ENCODE measurements at places on chromosomes 1 and 21.
A peak's percentile ranks its signal among the peaks of the same experiment; 100 is the strongest.

DNA sequence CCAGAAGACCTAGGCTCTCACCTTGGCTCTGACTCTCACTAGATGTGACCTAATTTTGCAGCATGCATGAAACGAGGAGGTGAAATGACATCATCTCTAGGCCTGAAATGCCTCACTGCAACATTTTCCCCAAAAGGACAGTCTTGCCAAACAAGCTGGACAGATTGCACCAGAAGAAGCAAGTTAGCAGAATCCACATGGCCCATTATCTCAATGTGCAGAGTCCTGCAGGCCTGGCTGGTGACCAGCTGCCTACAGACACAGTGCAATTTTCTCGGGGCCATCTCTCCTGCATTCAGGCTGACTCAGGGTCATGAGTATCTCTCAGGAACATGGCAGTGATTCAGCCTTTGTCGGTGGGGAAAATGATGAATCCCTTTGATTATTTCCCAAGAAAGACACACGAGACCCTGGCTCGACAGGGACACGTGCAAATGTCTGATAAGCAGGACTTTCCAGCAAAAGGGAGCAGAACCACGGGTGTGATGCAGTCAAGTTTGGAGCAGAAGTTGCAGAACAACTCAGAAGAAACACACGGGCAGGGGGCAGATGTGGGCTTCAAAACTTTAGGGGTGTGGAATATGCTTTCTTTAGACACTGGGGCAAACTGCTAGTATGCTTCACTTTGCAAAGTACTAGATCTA is 38.7 kb downstream of the TRIM67 start:
- DNase-seq: no peak

GRCh38 chr21:44443891-44444285 is 11.4 kb upstream of the LRRC3 start:
- no peak for DNase-seq

- DNase-seq: peak; percentile 72
Measured at GRCh38 chr1:26161415-26162219, 2.7 kb downstream of the FAM110D start.

GRCh38 chr1:57142169-57142568 is 176.4 kb upstream of the C8B start:
- DNase-seq: no peak

DNA sequence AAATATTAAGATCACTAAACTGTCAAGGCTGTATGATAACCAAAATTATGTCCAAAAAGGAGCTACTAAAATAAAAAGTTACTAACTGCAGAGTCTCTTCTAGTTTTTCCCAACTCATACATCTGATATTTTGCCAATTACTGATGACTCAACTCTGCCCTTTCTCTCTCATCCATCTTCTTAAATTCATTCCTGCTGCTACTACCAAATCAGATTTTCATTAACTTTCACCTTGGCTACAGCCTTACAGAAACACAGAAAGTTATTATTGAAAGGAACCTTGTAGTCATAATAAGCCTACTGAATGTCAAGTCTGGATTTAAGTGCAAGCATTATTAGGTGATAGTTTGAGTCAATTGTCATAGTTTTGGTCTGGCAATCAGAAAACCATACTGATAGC is 273.1 kb downstream of the DPYD start:
- no peak for DNase-seq

DNA sequence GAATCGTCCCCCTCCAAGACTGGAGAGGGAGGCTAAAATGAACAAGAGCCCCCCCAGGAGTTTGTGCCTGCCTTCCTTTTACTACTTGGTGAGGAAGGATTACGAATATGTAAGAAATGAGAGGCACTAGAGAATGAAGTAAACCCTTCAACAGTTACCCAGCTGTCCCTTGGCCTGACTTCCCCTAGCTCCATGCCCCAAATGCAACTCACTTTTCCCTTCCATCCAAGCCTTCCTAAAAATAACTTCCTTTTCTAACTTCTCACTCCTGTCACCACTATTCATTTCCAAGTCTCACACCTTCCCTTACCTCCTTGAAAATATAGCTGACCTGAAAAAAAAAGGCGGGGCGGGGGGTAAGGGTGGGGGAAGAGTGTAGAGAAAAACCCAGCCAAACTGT is 96.6 kb upstream of the HNRNPU start:
- DNase-seq: no peak

DNA sequence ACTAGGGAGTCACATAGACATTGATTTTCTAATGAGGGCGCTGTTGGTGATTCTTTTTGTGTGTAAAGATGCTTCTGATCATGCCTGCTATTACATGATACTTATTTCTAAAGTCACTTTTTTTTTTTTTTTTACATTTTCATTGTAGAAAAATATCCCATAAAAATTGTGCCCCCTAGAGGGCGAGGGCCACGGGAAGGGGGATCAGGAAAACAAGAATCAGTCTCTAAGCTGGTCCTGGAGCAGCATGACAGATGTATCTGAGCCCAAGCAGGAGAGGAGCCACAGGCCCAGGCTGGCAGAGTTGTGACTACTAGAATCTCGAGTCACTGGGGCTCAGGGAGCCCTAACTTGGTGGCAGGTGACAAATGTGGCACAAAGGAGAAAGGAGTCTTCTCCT is 28.1 kb downstream of the ZSCAN20 start:
- no peak for DNase-seq

GRCh38 chr1:19480282-19480681 is 5.1 kb downstream of the CAPZB start:
- no peak for DNase-seq

- DNase-seq: peak; percentile 25
Measured at GRCh38 chr1:28971980-28972771, 57.8 kb downstream of the EPB41 start.

DNA sequence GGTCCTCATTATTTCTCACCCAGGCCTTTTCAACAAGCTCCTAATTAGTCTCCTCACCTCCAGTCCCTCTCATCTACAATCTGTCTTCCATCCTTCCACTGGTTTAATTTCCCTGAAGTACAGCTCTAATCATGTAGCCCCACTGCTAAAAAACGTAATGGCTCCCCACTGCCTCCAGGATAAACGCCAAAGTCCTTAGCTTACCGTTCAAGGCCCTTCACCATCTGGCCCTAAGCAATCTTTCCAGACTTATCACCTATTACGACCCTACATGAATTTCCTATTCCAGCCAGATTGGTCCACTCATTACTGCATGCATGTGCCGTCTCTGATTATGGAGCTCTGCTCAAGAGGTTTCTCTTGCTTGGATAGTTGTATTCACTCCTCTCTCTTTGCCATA is 83.1 kb upstream of the DAB1 start:
- no peak for DNase-seq

- DNase-seq: no peak
Measured at GRCh38 chr1:64173336-64173940, 30.0 kb upstream of the UBE2U start.

DNA sequence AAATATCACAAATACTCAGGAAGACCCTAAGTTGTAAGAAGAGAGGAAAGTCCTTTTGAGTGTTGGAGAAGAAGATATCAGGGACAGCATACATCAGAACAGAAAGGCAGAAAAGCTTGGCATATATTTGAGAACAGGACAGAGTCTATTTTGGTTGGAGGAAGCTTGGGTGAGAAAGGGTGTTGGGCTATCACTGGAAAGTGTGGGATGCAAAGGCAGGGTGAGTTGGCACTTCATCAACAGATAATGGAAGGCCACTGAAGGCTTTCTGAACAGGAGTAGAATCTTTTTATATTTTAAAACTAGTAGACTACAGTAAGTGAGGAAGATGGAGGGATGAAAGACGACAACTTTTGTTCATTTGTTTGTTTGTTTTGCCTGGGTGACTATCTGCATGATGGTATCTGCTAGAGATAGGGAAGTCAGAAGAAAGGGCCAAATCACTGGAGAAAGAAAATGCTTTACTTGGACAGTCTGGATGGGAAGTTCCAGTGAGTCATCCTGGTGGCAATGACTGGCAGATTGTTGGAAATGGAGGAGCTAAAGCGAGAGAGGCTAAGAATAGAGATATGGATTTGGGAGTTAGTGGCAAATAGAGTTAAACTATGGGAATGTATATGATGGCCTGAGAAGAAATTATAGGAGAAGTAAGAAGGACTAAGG is 33.7 kb upstream of the KCNA2 start:
- no peak for DNase-seq

- DNase-seq: no peak
Measured at GRCh38 chr1:31502926-31503511, 73.3 kb upstream of the TINAGL1 start.

GRCh38 chr1:2213576-2214505 is 14.3 kb upstream of the SKI start:
- no peak for DNase-seq

- no peak for DNase-seq
Measured at GRCh38 chr21:19018529-19018928, 614.9 kb upstream of the TMPRSS15 start.

GRCh38 chr1:94355485-94355980 is 62.7 kb upstream of the ABCD3 start:
- DNase-seq: no peak

GRCh38 chr1:196660852-196661251 is 9.0 kb downstream of the CFH start:
- DNase-seq: no peak

GRCh38 chr1:241074507-241074906 is 282.5 kb downstream of the RGS7 start:
- no peak for DNase-seq

- no peak for DNase-seq
Measured at GRCh38 chr1:204134103-204134502, 17.7 kb downstream of the ETNK2 start.

DNA sequence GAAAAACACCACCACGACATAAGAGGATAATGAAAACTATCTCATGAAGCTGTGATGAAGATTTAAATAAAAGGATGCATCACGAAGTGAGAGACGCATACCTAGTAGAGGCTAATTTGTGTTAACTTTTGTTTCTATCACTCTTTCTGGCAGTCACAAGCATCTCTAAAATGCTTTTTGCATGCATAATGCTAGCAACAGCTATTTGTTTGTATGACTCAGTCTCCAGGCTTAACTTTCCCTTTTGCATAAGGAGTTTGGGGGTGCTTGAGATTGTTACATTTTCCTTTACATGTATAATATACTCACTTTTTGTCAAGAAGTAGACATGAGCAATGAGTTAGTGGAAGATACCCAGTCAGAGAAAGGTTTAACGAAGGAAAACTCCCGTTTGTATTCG is 385.4 kb downstream of the DISC1 start:
- no peak for DNase-seq

DNA sequence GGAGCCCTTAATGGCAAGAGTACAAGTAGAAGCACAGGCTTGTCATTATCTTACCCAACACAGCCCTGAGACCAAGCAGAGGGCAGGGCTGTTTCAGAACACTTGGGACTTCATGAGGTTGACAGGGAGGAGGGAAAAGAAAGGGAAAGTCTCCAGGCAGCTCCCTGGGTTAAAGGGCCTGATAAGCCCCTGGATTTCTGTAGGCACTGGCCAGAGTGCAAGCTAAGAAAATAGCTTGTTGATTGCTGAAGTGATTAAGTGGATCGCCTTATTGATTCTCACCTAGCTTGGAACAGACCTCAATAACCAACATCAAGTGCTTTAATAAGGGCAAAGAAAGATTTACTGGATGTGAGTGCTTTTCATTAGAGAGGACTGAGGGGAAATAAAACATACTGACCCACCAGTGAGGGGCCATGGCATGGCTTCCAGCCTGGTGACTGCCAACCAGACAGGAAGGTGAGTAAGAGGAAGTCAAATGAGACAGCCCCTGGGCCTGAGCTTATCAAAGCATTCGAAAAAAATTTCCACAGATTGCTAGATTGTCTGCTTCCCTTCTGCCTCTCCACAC is 121.4 kb upstream of the NFIA start:
- no peak for DNase-seq

Data from stimulated activated CD4-positive, alpha-beta T cell treated with anti-CD3 and anti-CD28 coated beads, Interleukin-15, amount 100 ng/mL, for 24 hours (primary cell).